ENCODE measurements at places on chromosomes 3 and 15.

GRCh38 chr3:39469945-39470344, 2.5 kb downstream of the MOBP start:
- DNase-seq = no peak

- no peak for DNase-seq
These were observed 203.8 kb downstream of the UACA start for GRCh38 chr15:70559265-70560239.

DNA sequence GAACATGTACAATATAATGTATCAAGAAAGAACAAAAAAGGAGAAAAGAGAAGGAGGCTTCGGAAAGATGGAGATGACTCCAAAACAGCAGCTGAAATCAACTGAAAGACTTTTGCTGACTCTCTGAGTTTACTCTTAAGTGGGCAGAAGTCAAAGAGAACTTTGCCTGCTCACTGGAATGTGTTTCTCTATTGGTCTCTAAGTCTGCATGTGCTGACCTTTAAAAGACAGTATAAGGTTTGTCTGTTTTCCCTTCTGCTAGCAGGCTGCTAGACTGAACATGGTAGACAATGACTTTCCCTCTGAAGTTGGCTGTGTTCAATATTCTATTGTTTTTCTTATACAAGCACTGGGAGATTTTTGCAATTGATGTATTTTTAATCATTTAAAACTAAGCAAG, 7.2 kb upstream of the MAP4 start:
- DNase-seq = no peak

DNA sequence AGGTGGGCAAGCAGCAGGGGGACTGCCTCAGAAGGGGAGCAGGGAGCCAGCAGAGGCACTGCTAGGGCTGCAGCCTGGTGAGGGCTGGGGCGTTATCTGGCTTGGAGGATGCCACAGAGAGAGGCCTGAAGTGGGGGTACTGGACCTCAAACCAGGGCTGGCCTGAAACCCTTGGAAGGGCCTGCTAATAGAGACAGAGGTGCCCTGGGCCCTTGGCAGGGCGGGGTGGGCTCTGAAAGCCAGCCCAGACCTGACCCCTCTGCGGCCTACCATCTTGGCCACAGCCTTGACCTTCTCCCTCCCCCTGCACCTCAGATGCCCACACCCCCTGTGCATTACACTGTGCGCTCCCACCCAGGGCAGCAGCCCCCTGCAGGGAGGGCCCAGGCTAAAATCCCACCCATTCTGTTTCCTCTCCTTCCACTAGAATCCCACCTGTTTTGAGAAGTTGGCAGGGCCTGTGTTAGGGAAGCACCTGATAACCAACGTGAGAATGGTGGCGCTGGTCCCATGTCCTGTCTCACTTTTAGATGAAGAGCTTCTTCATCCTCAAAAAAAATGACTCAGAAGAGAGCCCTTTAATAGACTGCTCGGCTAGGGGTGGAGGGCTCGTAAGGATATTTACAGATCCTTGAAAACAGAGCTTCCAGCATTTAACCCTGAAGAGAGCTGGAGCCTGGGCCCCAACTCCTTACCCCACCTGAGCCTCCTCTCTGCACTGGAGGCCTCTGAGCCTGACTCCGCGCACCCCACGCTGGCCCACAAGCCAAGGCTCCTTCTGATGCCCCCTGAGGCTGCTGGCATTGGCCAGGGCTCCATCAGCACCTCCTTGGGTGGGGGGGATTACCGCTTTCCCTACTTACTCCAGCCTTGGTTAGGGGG, 29.8 kb downstream of the LOXL1 start:
- DNase-seq = no peak

- no peak for DNase-seq
These were observed 132.9 kb upstream of the ZBTB20 start for GRCh38 chr3:115279939-115280338.

DNA sequence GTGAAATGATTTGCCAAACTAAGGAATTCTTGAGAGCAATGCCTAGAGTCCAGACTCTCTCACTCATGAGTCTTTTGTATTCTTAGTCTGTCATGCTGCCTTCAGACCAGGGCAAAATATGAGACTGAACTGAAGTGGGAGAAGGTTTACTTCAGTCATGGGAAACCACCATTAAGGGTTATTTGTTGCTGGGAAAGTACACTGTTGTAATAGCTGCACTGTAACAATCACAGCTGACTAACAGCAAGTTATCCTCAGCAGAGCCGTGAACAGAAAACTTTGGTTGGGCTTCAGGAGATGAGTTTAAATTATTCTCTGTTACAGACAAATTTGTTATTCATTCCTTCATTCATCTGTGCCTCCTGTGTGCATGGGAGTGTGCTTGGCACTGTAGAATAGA, 258.5 kb downstream of the ROBO2 start:
- DNase-seq = no peak

DNA sequence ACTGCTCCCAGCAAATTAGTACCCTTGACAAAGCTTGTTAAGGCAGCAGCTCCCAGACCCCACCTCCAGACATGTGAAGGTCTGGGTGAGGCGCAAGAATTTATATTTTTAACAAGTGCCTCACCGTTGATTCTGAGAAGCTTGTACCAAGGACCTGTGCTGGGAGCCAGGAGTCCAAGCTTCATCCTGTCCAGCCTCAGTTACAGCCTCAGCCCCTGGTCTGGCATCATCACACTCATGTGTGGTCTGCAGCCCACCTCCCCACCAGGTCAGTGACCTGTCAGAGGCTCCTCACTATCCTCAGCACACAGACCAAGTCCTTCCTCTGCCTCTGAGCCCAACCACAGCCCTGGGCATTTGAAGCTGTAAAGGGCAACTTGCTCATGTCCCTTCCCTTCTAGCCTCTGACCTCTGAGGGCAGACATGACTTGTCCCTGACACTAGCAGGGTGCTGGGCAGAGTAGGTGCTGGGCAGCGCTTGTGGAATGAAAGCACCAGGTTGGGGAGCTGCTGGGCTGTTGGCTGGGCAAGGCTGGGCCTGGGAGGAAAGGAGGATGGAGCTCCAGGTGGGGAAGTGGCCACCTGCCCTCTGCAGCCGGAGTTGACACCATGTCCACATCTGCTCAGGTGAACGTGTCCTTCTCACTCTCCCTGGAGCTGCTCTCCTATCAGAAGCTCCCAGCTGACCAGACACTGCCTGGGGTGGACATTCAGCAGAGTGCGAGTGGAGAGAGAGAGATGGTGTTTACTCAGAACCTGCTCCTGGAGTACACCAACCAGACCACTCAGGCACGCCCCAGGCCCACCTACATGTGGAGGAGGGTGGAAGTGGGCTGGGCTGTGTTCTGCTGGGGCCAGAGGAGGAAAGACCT, 16.9 kb downstream of the ACAA1 start:
- DNase-seq = no peak

- no peak for DNase-seq
These were observed 465 bp downstream of the RUVBL1 start for GRCh38 chr3:128123156-128123537.

GRCh38 chr3:38454178-38454883, 641 bp downstream of the ACVR2B start:
- no peak for DNase-seq

DNA sequence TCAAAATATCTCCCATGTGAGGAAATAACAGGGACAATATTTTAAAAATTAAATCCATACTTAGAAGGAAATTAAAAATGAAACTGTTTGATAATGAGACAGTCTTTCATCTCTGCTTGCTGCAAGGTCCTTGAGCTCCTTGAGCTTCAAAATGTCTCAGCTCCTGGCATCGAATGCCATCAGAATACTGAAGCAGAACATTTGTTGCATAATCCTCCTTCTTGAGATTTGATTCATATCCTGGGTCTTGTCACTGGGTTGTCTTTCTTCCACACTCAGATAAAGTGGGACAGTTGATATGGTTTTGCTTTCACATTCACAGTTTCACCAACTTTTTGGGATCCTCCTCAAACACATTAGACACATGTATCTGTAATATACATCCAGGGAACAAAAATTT, 27.8 kb downstream of the COL8A1 start:
- DNase-seq = no peak

DNA sequence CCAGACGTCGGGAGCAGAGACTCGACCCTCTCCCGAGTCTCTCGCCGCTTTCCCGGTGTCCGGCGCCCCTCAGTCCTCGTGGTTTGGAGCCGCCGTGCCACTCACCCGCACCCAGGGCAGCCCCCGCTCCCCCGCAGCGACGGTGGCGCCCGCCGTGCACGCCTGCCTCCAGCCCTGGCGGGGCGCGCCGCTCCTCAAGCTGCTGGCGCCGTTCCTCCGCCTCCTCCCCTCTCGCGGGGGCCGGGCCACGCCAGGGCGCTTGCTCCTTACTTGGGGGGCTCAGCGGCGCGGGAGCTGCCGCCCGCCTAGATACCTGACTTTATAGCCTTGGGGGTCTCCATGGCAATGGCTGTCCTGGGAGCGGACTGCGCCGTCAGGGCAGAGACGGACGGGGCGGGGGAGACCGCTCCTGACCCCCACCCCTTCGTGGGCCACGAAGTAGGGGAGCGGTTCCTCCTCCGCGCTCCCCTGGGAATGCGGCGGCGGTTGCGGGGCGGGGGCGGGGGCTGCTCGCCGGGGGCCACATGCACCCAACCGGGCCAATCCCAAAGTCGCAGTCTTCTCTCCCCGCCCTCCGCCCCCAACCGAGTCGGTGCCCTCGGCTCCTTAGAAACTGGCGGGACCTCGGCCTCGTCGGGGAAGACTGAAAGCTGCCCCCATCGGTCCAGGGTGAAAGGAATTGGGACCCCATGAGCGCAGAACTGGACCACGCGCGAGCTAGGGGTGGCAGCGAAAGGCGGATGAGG, at the start of gene ANKRD63:
Gene ANKRD63, minus strand, starts transcription at position 196 of the 746 bp plus-strand sequence. CDS start 478 bp downstream, outside the sequence.
- peak; percentile 40 for DNase-seq
